ENCODE measurements at places on chromosomes 6 and 20.

DNA sequence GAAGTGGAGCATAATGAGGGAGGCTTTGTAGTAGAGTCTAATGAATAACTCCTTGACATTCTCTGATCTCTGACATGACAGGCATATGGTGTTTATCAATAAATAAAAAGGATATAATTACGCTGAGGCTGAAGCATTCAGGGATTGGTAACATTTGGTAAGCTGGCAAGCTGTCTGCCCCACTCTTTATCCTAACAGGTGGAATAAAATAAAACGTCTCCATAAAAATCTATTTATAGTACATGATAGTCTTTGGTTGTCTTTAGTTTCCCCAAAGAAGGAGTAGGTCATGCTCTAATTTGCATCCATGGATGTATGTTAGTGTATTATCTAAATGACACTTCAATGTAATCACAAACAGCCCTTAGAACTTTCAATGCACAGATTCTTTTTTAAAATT, 30.9 kb upstream of the RBM24 start:
- no peak for DNase-seq

DNA sequence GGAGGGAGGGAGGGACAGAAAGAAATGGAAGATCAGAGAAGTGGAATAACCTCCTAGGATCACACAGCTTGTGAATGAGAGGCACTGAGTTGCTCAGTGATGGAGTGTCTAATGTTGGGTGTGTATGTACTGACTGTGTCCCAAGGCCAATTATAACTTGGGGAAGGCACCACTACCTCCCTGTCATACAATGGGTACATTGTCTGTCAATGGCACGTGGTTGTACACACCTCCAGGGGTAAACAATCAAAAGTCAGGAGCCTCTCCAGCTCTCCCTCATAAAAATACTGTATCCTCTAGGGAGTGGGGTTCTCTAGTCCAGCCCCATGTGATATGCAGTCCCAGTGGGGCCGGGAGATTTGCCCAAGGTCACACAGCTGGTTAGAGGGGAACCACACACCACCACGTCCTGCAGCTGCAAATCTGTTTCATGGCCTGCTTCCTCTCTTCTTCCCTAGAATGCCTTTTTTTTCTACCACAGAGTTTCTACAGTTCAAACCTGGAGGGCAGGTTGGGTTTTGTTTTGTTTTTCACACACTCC, 112.5 kb downstream of the SNX5 start:
- no peak for DNase-seq

DNA sequence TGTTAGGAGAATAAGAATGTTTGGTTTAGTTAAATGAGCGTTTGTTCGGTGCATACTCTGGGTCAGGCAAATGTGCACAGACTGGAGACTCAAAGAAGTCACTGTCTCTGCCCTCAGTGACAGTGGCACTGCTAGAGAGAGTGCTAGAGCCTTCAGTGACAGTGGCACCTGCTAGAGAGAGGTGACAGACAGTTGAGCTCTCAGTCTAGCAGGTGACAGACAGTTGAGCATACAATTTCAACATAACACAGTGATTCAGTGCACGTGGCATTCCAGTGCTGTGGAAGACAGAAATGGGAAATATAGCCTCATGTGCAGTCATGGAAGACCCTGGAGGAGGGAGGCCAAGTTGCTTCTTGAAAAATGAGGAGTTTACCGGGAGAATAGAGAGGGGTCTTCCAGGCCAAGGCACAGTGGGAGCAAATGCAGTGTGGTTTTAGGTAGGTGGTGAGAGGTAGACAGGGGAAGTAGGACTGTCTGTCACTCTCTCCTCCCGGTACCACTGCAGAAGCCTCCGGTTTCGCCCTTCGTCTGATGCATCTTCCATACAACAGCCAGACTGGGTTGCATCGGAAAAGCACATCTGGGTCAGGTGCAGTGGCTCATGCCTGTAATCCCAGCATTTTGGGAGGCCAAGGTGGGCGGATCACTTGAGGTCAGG, 107.9 kb upstream of the CLDN20 start:
- no peak for DNase-seq

DNA sequence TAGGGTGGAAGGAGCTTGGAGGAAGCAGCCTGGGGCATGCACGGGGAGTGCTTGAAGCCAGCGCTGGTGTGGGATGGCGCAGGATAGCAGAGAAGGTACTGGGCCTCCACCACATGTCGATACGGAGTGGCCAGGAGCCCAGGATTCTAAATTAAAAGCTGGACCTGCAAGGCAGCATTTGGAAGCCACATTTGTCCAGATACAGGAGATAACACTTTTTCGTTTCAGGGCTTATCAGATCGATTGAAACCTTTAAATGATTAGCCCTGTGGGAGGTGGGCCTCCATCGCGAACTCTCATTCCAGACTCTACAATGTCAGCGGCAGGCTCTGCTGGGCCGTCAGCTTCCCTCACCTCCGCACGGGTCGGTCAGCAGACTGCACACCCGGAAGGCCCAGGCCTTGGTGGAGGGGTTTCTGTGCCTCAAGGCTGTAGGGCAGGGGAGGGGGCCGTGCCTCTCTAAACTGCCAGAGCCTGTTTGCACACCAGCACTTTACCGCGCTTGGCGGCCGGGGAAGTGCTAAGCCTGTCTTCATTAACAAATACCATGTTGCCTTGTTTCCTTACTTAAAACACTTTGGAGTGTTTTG, 17.9 kb downstream of the EDN3 start:
- DNase-seq = no peak

GRCh38 chr6:48986845-48987244, 476.2 kb downstream of the MMUT start:
- DNase-seq = no peak

DNA sequence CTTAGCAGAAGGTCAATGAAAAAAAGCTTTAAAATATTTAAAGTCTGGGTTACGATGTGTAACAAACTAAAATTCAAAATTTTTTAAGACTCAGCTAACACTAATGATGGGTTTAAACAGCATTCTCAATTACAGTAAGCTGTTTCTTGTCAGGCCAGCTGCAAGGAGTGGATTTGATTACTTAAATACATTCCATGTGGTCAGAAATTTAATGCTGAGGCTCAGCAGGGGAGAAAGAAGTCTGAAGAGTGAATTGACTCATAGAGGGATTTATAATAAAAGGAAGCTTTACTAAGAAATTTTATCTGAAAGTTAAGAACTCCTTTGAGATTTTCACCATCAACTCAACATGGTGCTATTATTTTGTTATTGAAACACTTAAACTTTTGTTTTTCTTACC, 398.6 kb downstream of the KHDRBS2 start:
- no peak for DNase-seq

- DNase-seq = no peak
Measured at GRCh38 chr20:46367967-46368901, 38.2 kb downstream of the ELMO2 start.

- no peak for DNase-seq
Measured at GRCh38 chr6:148563066-148563465, 183.8 kb upstream of the UST start.

DNA sequence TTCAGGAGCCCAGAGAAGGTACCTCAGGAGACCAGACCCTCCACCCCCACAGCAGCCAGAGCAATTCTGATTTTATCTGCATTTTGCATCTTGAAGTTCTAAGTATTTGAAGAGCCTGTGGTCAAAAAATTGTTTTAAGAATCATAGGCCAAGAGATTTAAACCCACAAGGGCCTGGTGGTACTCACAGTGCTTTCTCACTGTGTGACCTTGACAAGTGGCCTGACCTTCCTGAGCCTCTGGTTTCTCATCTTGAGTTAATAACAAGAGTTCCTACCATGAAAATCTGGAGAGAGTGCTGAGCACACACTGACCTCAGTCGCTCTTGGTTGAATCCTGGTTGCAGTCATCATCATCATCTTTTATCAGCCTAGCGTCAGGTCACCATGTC, 45.4 kb upstream of the ID1 start:
- DNase-seq = no peak
